ENCODE measurements at places on chromosomes 3 and 15. TPM values are rescaled to one million over a fixed set of nuclear protein-coding genes. Genes with fewer than 3 reads are reported as not detected.

HDAC11 gene
- polyA plus RNA-seq: 16.0 TPM

LMLN gene
- 8.0 TPM for polyA plus RNA-seq

CCDC54 gene
- 0.16 TPM for polyA plus RNA-seq

CHDH gene
- polyA plus RNA-seq: 5.0 TPM

DNA sequence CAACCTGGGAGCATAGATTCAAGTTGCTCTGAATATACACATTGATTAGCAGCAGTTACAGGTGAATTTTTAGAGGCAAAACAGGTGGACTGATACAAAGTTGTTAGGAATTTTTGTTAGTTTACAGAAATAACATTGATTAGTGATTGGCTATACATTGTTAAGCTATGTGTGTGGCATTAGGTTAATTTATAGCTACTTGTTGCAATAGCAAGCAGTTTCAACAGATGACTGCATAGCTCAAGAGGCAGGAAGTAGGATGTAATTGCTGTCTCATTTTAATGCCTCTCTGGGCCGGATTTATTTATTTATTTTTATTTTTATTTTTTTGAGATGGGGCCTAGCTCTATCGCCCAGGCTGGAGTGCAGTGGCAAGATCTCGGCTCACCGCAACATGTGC, 99.7 kb downstream of the TCF12 start:
- DNase-seq: no peak

- DNase-seq: no peak
Observed at GRCh38 chr3:177069514-177070329, 127.6 kb downstream of the TBL1XR1 start.

DNA sequence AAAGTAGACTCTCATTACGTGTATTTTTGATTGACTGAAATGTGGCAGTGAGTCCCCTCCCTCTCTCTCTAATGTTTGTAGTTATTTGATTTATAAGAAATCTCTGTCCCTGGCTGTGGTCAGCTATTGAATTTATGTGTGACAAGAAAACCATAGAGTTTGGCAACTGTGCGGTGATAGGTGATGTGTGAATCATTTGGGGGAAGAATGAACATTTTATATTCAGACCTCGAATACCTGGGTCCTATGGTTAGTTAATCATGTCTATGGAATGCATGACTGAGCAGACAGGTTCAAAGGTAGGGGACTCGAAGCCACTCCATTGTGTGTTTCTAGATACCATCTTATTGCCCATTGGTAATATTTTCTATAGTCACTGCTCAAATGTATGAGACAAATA, 712.1 kb downstream of the MECOM start:
- no peak for DNase-seq

GRCh38 chr3:156148345-156148945, 28.1 kb downstream of the KCNAB1 start:
- DNase-seq: no peak

Measured in left renal pelvis (tissue), 4 donors.